ENCODE measurements at places on chromosomes 12 and 14.

GRCh38 chr12:110281549-110282299 is 677 bp downstream of the ATP2A2 start:
- DNase-seq: peak; percentile 6

GRCh38 chr12:114186241-114187002 is 219.5 kb downstream of the TBX5 start:
- no peak for DNase-seq

GRCh38 chr12:27554421-27555186 is 30.6 kb downstream of the PPFIBP1 start:
- no peak for DNase-seq

DNA sequence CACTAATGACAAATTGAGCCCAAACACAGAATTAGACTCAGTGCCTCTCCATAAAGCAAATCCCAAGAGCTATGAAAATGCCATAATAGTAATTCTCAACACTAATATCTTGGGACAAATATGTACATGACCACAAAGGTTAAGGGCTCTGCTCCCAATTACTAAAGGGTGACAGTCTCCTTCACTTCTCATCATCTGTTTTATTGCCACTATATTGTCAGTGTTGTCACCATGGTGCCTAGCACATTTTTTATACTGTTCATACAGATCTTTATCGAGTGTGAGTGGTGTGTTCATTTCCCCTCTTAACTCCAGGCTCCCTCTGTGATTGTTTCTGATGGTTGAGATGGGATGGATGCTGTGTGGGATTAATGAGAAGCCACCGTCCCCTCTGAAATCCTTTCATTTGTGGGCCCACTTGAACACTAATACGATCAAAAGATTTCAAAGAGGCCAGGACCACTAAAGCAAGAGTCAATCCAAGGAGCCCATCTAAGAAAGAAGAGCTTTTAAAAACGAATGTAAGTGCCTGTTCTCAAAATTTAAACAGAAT is 277.7 kb downstream of the GXYLT1 start:
- DNase-seq: no peak

- no peak for DNase-seq
Observed at GRCh38 chr14:54728700-54729527, 162.0 kb downstream of the SAMD4A start.

- no peak for DNase-seq
Observed at GRCh38 chr12:1347294-1347693, 247.1 kb downstream of the FBXL14 start.

- DNase-seq: no peak
Observed at GRCh38 chr14:91108941-91109611, 4.8 kb upstream of the DGLUCY start.

GRCh38 chr12:7001921-7002591 is 16.2 kb downstream of the LPCAT3 start:
- DNase-seq: no peak

- DNase-seq: no peak
Observed at GRCh38 chr12:115008929-115009328, 325.0 kb upstream of the TBX3 start.

DNA sequence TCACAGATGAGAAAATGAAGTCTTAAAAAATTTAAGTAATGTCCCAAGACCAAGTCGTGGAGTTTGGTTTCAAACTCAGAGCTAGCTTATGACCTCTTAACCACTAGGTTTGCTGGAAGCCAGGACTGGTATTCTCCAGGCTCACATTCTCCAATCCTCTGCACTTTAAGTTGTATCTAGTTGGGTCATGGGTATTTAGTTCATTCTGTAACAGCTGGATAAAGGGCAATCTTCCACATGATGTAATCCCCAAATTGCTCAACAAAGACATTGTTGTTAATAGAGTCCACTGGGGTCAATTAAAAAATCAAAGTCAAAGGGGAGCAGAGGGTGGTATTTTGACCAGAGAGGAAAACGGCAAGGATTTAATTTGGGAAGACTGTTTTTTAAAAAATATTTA is 17.8 kb upstream of the GAS2L3 start:
- no peak for DNase-seq

DNA sequence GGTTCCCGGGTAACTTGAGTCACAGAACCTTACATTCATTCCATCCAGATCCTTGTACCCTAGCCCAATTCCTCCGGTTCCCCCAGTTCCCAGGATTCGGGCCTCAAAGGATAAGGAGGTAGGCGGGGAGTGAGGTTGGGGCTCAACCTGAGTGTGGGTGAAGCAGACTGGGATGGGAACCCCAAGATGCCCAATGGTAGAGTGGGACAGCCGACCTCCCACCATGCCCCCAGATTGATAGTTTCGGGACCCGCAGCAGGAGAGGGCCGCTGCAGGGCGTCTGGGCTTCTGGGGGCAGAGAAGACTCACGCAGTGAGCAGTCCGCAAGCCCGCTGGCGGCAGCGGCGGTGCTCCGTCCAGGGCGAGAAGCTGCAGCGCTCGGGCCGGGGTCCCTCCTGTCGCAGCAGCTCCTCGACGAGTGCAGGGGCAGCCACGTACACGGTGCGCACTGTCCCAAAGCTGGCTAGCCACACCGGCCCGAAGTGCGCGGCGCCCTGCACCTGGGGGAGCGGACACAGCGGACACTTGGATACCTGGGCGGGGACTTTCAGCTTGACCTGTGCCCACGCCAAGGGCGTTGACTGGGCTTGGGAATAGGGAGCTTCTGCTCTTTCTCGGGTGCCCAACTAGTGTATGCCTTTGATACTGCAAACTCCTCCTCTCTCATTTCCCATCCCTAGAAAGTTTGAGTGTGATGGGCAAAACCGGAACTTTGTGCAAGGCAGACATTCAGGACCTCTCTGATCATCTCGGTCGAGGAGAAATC is 997 bp downstream of the CYP27B1 start:
- no peak for DNase-seq

DNA sequence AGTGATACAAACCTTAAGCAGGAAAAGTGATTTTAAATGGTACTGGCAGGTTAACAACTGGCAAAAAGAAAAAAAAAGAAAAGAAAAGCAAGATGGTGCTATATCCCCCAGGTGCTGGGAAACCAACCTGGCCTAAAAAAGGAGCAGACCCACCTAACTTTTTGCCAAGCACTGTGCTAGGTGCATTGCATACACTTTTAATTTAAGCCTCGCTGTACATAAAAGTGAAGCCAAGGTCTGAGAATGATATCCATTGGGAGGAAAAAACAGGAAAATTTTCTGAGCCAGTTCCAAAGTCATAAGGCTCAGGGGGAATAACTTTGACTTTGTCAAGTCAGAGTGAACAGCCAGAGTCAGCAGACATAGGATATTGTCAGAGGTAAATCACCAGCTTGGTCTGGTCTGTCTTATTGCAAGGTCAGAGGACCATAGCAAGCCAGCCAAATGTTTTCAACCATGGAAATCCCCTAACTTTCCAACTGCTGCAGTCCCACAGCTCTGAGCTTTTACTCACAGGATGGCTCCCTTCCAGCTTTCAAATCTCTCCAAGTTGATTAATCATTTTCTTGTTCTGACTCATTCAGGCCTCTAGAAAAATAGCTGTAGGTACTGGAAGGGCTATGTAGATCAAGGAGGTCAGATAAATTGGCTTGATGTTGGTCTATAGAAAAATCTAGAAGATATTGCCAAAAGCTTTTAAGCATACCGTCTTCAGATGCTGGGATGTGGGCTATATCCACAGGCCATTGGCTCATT is 412.9 kb downstream of the RAD51B start:
- no peak for DNase-seq

DNA sequence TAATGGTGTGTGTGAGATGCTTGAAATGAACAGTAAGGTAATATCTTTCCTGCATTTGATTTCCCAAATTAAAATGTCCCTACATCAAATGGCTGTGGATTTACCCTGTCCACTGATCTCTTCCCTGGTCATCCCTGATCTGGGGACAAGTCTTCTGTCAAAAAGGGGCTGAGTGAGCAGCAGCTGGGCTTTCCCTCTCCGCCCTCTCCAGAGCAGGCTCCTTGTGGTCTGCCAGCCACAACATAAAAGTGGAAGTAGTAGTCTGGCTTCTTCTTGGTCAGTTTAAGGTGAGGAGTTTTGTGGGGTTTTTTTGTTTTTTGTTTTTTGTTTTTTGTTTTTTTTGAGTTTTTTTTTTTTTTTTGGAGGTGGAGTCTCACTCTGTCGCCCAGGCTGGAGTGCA is 25.2 kb upstream of the PLXNC1 start:
- no peak for DNase-seq

DNA sequence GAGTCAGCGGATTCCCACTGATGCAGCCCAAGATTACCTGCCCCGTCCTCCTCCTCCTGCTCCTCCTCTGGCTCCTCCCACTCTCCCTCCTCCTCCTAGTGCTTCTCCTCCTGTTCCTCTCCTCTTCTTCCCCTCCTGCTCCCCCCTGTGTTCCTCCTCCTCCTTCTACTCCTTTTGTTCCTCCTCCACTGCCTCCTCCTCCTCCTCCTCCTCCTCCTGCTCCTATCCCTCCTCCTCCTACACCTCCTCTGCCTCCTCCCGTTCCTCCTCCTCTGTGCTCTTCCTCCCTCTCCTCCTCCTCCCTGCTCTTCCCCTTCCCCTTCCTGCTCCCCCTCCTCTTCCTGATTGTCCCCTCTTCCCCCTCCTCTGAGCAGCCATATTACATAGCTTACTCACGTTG is 141.3 kb downstream of the CACNA1C start:
- DNase-seq: no peak

DNA sequence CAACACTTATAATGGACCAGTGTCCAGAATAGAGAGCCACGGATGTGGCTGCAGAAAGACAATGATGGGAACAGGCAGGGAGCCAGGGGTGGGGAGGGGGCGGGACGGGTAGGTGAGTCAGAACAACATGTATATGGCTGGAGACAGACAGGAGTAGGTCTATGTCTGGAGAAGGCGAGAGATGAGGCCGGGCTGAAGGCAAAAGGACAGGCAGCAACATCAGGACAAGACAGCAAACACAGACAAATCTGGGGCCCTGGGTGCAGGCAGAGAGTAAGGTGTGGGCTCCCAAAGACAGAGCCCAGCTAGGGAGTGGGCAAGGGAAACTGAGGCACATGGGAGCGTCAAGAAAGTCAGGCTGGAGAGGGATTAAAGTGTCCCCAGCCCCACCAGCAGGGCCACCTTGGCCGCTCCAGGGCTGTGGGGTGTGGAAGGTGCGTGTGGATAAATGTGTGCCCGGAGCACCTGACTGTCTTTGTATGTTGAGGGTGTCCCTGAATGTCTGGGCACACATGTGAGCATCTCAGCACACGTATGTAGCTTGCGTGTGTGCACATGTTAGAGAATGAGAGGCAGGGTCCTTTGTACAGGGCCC is 44.1 kb downstream of the FAM222A start:
- no peak for DNase-seq

GRCh38 chr12:105812366-105812765 is 326.4 kb downstream of the NUAK1 start:
- no peak for DNase-seq

DNA sequence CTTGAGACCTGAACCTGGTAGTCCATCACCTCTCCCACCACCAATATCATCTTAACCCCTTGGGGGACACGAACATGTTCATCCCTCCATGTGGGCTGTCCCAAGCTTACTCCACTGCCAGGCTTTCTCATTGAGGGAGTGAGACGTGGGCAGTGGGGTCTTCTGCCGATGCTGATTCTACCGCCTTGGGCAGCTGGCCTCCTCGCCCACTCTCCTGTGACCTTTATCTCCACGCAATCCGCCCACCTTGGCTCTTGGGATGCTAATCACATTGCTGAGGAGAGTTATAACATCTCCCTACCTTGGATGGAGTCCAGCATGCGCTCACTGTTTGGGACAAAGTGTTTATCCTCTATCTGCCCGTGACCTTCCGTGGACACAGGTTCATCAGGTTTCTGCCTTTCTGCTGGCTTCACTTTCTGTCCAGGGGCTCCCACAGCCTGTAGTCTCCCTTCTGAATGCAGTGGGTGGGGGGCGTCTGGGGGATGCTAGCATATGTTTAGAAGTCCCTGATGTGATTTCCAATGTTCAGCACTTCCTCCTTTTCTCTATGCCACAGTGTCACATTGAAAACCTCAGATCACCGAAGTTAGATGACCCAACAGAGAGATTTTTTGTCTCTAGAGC is 53.2 kb upstream of the ESRRB start:
- no peak for DNase-seq

GRCh38 chr12:16086462-16086861 is 175.3 kb downstream of the DERA start:
- no peak for DNase-seq

GRCh38 chr12:126362964-126363363 is 1297.7 kb downstream of the AACS start:
- no peak for DNase-seq

GRCh38 chr14:93219103-93219726 is 12.2 kb downstream of the UBR7 start:
- no peak for DNase-seq

GRCh38 chr12:119727600-119728443 is 59.9 kb downstream of the PRKAB1 start:
- no peak for DNase-seq

GRCh38 chr12:26027401-26027800 is 68.9 kb downstream of the RASSF8 start:
- DNase-seq: no peak

DNA sequence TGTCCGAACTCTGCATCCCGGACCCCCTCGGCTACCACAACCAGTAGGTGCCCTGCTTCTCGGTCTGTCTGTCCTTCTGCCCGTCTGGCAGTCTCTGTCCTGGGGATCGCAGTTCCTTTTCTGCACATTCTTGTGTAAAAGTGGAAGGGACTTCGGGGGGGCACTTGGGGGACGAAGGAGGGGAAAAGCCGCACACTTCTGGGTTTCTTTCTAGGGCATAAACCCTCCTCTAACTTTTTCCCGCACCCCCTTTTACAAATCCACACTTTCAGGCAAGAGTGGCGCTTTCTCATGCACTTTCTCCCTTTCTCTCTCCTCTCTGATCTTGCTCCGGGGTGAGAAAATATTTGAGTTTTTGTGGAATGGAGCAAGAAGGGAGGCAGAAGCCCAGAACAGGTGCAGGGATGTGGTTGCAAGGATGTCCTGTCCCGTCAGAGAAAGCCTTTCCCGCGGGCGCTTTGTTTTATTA is 506 bp downstream of the ESRRB start:
- DNase-seq: no peak

GRCh38 chr14:65038966-65039365 is 52.3 kb downstream of the FNTB start:
- no peak for DNase-seq

All from stimulated activated CD8-positive, alpha-beta memory T cell treated with anti-CD3 and anti-CD28 coated beads, Interleukin-4, amount 100 ng/mL, for 4 hours (primary cell).